ENCODE measurements at places on chromosomes 1 and 21. TPM values are rescaled to one million over a fixed set of nuclear protein-coding genes. Genes with fewer than 3 reads are reported as not detected.

DNA sequence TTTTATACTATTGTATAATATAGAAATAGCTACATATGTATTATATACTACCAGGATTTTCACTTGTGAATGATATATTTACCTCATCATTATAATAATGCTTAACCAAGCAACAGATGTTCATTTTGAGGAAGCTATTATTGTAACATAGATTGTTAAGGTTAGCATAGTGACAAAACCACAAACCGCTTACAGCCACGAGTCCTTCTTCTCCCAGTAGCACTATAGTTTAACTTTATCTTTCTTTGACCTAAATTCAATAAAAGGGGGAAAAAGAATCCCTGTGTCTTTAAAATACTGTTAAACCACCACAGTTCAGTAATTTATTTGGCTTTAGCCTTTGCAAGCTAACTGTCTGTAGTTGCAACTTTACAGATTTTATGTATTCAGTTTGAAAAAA lies 1039.4 kb upstream of the B3GALT2 start:
- DNase-seq: no peak

Gene PRAMEF15
- not detected for polyA plus RNA-seq

DNA sequence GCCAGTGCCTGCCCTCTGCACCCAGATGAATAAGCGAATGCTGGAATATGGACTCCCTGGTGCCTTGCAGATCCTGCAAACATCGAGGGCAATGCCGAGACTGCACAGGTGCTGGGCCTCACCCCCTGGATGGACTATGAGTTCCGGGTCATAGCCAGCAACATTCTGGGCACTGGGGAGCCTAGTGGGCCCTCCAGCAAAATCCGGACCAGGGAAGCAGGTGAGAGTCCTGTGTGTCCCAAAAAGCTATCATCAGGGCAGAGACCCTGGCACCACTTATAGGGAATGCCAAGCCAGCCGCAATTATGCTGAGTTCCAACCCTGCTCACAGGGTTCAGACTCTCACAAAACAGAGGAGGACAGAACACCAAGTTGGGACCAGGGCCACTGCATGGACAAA lies 17.2 kb downstream of the TMEM81 start:
- no peak for DNase-seq

DNA sequence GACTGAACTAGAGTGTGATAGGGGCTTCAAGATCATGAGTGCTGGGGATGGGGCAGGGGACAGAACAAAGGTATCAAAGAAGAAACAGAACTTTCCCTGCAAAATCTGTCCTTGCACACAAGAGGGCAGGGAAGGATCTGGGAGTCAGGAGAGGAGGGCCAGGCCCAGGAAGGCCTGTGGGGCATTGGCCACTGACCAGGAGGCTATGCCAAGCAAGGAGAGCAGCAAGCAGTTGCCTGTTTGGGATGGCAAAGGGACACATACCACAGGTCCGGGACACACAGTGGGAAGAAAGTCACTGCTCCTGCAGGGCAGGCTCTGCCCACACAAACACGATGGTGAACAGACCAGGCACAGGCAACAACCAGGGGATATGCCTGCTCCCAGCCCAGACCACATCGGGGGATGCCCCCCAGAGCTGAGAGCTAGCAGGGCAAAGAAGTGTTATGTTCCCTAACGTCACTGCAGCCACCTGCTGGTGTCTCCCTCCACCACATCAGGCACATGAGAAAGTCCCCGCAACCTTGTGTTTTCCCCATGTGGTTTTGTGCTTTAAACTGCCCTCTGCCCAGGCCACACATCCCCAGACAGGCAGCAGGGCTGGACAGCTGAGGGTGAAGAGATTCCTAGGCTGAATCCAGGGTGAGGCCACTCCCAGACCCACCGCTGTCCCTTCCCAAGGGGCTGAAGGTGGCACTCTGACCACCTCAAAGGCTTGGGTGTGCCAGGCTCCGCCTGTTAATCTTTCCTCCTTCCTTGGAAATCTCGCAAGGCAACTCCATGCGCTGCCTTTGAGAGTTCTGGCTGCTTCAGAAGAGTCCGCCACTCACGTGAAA lies 53.6 kb downstream of the KIF21B start:
- no peak for DNase-seq

Gene PHACTR4
- polyA plus RNA-seq: 77.8 TPM

- no peak for DNase-seq
These were observed 18.9 kb upstream of the BTG2 start for GRCh38 chr1:203286161-203286984.

- no peak for DNase-seq
These were observed 44.1 kb downstream of the RCSD1 start for GRCh38 chr1:167674156-167674555.

DNA sequence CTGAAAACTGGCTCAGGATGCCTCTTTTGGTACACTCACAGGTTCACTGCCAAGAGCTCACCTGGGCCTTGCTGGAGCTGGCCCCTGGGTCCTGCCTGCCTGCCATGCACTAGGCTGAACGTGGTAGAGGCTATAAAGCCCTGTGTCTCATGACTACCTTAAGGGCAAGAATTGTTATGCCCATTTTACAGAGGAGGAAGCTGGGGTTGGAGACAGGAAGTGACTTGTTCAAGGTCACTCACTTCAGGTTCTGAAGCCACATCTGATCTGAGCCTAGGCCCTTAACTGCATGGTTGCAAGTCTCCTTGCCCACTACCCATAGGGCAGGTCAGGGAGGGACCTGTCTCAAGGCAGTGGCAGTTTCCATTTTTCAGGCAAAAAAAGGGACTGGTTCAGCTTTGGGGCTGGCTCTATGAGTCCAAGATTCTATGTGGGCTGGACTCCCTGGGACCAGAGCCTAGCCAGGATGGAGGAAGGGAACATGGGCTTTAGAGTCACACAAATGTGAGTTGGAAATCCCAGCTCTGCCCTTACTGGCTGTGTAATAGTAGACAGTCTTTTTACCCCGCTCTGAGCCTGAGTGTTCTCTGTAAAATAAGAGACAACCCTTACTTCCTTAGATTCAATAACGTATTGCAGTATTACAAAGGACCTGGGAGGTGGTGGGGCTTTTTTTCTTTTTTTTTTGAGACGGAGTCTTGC lies 7.8 kb downstream of the STK40 start:
- no peak for DNase-seq

Gene KMO
- polyA plus RNA-seq: 18.2 TPM

Gene DIRAS3
- polyA plus RNA-seq: 3.9 TPM
